Brain microvascular endothelial cell (primary cell): ENCODE measurements at places on chromosomes 11 and 22.

GRCh38 chr22:19957445-19957844 lies 15.8 kb upstream of the TXNRD2 start:
- no peak for DNase-seq

DNA sequence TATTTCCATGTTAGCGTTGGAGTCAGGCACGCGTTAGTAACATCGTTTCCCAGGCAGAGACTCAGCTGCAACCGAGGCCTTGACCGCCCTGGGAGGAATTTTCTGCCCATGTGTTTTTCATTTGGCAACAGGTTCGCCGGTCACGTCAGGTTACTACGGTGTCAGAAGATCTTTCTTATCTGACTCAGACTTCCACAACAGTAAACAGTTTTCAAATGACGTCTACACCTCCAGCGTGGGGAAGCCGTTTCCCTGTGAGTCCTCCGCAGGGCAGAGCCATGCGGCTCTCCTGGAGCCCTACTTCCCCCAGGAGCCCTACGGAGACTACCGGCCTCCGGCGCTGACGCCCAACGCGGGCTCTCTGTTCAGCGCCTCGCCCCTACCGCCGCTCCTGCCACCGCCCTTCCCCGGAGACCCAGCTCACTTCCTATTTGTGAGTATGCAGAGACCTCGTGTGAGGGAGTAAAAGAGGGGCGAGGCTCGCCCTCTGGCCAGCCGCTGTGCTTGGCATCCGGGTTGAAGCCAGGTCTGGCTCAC lies 14.3 kb upstream of the POU2AF3 start:
- no peak for DNase-seq

DNA sequence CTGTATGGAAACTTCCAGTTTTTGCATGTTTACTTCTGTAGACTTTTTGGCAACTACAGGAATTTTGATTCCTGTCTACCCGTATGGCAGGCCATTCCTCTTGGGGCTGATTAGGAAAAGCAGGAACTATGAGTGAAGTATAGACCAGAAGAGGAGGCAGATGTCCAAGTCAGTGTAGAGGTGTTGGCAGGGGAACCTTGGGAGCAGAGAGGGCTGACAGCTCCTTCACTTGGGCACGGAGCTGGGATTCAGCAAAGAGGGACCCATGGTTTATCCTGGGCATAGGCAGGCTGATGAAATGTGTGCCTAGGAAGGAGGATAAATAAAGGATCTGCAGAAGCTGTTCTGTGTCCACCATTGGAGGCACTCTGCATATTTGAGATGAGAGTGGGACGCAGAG lies 33.1 kb downstream of the TREH start:
- DNase-seq: no peak

GRCh38 chr11:69699213-69699612 lies 4.6 kb downstream of the FGF19 start:
- no peak for DNase-seq

DNA sequence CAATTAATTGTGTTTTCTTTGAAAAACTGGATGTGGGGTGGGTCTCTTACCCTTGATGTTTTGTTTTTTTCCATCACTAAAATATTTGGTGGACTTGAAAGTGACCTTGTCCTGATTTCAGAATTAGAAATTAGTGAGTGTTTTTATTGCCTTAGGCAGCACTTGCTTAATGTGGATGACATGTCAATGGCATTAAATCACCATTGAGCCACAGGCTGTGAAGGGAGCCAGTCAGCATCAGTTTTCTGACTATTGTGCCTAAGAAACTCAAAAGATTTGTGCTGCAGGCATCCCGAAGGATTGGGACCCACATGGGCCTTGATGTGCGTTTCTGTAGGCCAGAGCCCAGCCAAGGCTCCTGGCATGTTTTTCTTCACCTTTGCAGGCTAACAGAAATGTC lies 53.8 kb downstream of the SWAP70 start:
- no peak for DNase-seq

- DNase-seq: no peak
Observed at GRCh38 chr11:16030664-16031063, 325.7 kb downstream of the SOX6 start.

DNA sequence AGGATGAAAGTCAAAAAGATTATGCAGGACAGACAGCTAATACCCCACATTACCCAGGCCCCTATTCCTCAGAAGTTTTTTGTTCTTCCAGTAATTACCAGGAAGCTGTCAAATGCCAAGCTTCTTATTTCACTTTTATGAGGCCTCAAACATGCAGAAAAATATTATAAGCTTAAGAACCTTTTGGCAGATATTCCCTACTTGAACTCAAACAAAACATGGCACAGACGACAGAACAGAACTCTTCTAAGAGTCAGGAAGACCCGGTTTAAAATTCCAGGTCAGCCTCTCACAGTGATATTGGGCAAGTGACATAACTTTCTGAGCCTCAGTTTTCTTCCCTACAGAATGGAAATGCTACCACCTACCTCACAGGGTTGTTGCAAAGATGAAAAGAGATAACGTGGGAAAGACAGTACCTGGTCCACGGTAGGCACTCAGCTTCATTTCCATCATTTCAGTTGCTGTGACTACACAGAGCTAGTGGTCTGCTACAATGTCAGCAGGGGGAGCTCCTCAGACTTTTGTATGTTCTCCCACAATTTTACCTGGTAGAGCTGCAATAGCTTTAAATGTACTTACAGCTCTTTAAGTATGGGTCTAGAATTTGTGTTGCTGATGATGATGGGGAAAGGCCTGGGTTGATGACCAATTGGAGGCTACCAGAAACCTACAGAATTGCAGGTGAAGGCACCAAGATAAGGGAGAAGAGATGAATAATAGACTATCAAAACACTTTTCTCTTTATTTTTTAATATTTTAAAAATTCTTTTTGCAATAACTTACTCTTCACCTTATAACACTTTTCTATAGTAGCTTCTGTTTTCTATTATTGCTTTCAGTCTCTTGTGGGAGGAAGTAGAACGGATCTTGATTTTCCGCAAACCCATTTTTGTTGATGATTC lies 98.3 kb upstream of the CHRM4 start:
- peak; percentile 55 for DNase-seq
